ENCODE measurements at places on chromosomes 7 and 10. TPM values are rescaled to one million over a fixed set of nuclear protein-coding genes. Genes with fewer than 3 reads are reported as not detected.

- DNase-seq = no peak
Measured at GRCh38 chr7:51217804-51218203, 98.8 kb downstream of the COBL start.

DNA sequence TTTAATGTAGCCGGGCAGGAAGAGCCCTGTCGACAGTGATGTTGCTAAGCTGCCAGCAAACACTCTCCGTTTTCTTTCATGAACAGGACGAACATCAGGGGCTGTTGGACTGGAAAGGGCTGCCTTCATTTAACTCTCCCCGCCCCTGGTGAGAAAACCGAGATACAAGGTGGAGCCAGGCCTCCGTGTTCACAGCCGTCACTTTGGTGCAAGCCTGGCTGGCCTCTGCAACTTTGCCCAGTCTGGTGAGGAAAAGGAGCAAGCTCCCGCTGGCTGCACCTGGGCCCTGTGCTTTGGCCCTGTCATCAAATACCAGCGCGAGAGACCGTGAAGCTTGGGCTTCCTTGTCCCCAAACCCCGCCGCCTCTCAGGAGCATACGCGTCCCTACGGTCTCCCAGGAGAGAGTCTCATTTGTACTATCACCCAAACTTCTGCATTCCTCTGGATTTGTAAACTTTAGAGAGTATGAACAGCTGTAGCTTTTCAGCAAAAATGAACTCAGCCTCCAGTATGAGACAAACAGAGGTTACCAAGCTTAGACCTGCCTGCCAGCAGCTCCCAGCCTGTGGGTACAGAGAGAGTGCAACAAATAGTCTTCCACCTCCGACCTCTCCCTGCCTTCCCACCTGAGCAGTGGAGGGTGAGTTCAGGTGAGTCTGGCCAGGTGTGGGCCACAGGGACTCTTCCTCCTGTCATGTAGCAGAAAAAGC, 445.3 kb upstream of the MGMT start:
- no peak for DNase-seq

- DNase-seq = no peak
Measured at GRCh38 chr10:62856021-62856420, 39.9 kb upstream of the EGR2 start.

GRCh38 chr10:62632071-62632809, 172.3 kb upstream of the ADO start:
- DNase-seq = peak; percentile 29

DNA sequence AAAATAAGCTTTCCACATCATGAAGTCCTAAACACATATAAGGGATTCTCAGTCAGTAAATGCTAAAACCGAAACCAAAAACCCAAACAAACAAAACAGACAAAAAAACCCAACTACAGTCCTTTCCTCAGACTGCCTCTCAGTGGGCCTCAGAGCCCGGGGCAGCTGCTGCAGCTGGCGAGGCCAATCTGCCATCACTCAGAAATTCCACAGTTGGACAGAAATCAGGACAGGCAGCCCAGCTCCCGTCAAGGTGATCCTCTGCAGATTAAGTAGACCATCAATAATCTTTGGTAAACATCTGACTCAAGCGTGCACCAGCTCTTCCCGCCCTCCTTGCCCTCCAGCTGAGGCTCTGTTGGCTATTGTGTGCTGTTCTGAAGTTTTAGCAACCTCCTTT, 142.2 kb downstream of the ATXN7L1 start:
- DNase-seq = no peak

- DNase-seq = no peak
Measured at GRCh38 chr10:33921970-33922605, 587.6 kb upstream of the NRP1 start.

NEBL gene
- total RNA-seq = 15.5 TPM
